K562 (cell line): ENCODE measurements at places on chromosomes 5 and 9. TPM values are rescaled to one million over a fixed set of nuclear protein-coding genes. Genes with fewer than 3 reads are reported as not detected.

The CXCL14 gene
- polyA plus RNA-seq = not detected in 2 replicates

The ARHGEF28 gene
- not detected in 2 replicates for polyA plus RNA-seq

The PCDHGA2 gene
- polyA plus RNA-seq = 0.18 and 0.27 TPM in 2 replicates

The SLC25A2 gene
- polyA plus RNA-seq = not detected in 2 replicates

DNA sequence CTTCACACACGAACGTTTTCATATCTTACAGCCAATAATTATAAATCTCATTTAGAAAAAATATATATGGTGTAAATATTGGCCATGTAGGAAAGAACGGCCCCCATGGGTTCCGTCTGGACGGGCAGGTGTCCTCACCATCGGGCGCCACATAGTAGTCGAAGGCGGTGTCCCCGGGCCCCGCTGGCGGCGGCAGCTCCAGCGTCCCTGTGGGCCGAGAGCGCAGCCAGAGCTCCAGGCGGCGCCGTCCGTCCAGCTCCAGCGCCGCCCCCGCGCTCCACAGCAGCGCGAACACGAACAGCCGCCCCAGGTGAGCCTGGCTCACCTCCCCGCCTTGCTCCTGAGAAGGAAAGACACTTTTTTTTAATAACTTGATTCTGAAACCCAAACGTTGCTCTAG lies 134.6 kb downstream of the DNAH5 start:
- no peak for DNase-seq

DNA sequence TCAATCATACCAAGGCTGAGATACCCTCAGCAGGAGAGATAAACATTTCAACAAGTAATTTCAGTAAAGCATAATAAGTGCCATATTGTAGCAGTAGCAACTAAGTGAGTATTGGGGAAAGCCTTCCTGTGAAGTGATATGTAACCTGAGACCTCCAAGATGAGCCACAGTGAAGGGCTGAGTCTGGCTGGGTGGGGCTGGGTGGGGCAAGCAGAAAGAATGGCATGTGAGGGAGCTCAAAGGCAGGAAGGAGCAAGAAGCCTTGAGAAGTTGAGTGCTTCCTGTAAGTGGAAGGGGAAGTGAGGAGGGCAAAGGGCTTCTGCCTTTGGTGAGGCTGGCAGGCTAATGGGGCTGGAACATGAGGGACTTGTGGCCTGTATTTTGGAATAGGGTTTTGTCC lies 19.7 kb upstream of the ASTN2 start:
- DNase-seq = no peak

DNA sequence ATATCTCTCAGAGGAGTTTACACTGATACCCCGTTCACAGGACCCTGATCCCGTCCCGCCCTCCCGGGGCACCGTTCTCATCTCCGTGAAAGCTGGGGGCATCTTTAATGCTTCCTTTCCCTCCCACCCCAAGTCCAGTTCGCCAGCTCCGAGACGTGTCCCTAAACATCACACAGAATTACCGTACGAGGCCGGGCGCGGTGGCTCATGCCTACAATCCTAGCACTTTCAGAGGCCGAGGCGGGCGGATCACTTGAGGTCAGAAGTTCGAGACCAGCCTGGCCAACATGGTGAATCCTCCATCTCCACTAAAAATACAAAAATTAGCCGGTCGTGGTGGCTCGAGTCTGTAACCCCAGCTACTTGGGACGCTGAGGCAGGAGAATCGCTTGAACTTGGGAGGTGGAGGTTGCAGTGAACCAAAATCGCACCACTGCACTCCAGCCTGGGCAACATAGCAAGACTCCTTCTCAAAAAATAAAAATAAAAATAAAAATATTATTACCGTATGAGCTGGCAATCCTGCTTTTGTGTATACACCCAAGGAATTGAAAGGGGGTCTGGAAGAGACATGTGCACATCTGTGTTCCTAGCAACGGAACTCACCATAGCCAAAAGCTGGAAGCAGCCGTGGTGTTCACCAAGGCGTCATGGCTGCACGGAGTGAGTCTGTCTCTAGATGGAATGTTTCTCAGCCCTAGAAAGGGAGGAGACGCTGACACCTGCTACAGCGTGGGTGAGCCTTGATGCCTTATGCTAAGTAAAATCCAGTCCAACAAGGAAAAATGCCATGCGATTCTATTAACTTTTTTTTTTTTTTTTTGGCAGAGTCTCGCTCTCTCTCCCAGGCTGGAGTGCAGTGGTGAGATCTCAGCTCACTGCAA lies 1.2 kb upstream of the ABO start:
- DNase-seq = no peak

DNA sequence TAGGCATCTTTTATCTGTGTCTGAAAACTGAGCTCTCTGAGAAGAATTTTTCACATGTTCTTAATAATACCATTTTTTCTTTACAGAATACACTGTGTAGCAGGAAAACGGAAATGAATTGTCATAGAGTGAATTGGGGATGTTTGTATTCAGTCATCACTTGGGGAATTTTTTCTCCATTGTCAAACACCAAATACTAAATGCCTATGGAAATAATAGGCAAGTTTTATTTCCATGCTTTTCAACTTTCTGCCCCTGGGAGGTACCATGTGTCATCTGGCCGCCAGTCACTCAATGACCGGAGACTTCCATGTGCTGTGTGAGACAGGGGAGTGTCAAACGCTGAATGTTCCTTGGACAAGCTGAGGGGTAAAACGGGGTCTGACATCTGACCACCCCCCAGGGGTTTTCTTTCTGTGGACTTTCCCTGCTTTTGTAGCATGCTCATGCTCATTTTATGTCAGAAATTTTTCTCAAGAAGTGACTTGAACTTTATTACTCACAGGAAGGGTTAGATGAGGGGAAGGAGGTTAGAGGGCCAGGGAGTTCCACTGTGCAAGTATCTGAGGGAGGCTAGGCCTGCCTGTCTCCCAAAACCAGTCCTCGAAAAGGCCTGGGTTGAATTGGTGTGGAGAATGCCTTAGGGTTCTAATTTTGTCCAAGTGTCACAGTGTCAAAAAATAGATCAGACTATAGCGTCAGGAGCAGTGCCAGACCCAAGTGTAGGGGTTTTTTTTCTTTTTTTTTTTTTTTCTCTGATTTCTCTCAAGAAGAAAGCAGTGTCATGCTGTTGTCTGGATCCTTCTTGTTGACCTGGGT lies 438.6 kb downstream of the AGTPBP1 start:
- no peak for DNase-seq

DNA sequence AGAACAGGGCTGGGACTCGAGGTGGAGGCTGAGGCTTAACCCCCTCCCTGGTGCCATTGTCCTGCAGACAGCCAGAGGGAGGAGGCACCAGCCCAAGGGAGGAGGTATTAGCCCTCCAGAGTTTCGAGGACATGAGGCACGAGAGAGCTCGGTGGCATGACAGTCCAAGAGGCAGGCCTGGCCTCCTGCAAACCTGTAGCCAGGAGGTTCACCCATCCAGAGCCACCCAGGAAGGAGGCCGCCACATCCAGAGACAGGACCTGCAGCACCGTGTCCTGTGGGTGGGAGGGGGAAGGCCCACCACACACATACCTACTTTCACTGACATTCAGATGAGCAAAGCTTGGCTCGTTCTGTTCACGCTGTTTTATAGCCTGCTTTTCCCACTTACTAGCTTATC lies 75.2 kb upstream of the ADAMTS2 start:
- DNase-seq = no peak

- DNase-seq = no peak
These were observed 108.8 kb upstream of the RAPGEF1 start for GRCh38 chr9:131848570-131849160.

- DNase-seq = no peak
These were observed 1.4 kb upstream of the NFX1 start for GRCh38 chr9:33288828-33289483.

DNA sequence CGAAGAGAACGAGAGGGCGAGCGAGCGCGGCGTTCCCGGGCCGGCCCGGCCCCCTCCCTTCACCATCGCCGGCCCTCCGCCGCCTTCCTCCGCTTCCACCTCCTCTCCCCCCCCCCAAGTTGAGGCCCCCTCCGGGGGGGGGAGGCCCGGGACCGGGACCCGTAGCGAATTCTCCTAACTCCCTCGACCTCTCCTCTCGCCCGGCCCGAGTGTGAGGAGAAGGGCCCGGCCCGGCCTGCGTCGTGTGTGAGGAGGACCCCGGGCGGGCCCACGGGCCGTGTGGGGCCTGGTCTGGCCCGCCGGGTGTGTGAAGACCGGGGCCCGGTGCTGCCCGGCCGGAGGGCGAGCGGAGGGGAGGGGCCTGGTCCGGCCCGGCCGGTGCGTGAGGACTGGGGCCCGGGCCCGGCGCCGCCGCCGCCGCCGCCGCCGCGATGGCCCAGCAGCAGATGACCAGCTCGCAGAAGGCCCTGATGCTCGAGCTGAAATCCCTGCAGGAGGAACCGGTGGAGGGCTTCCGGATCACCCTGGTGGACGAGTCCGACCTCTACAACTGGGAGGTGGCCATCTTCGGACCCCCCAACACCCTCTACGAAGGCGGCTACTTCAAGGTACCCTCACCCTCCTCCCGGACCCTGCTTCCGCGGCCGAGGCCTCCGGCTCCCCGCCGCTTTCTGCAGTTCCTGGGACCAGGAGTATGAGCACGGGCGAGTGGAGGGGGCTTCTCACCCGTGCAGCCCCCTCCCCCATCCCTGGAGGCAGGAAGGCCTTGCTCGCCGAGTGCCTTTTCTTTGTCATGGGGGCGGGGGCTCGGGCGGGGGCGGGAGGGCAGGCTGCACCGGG lies 587 bp downstream of the UBE2R2 start:
- peak; percentile 72 for DNase-seq

DNA sequence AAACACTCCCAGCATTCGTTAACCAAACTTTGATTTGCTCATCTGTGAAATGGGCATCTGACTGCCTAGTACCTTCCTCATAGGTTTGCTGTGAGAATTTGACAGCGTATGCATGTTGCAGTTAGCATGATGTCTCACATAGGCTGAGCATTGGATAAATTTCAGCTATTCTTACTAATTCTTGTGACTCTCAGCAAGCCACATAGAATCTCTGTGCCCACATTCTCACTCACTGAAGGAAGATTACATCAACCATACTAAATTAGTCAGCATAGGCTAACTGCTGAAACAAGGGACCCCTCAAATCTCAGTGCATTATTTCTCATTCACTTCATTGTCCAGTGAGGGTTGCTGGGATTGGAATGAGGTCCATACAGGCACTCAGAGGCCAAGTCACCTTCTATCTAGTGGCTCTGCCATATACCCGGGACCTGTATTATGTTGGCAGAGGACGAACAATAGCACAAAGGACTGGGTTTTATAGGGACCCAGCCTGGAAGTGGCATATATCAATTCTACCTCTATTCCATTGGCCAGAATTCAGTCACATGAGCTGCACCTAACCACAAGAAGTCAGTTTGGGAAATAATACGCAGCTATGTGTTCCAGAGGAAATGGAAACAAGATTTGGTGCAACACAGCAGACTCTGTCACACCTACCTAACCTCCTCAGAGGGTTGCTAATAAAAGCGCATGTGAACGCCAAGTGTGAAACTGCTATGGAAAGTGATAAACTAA lies 4.2 kb upstream of the PTGER4 start:
- no peak for DNase-seq

- DNase-seq = no peak
These were observed 586.2 kb upstream of the ADAMTS16 start for GRCh38 chr5:4553978-4554377.

- DNase-seq = no peak
These were observed 55.9 kb downstream of the MRPL36 start for GRCh38 chr5:1743769-1744085.

DNA sequence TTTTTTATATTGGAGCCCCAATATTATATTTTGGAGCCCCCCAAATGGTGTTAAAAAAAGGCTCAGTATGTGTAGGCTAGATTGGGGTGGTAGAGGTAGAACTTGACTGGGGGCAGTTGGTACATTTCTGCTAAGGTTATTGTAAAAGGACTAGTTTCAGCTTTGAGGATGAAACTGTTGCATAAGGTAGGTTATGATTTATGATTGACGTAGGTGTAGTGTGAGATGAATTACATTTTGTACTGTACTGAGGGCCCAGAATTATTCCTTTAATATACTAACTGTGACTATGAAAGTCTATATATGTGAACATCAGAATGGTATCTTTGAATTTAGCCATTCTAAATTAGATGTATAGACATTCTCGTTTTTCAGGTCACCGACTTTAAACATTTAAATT lies 3.6 kb downstream of the RIC1 start:
- DNase-seq = no peak
